Mucosa of descending colon (tissue), 3 donors: ENCODE measurements at places on chromosomes 5 and 9. TPM values are rescaled to one million over a fixed set of nuclear protein-coding genes. Genes with fewer than 3 reads are reported as not detected.

TAF11L5 gene
- total RNA-seq = not detected

CDO1 gene
- 2.0 TPM for total RNA-seq

COL5A1 gene
- total RNA-seq = 62.3 TPM

GRCh38 chr5:133398646-133399101, 213.7 kb downstream of the FSTL4 start:
- DNase-seq = no peak

DNA sequence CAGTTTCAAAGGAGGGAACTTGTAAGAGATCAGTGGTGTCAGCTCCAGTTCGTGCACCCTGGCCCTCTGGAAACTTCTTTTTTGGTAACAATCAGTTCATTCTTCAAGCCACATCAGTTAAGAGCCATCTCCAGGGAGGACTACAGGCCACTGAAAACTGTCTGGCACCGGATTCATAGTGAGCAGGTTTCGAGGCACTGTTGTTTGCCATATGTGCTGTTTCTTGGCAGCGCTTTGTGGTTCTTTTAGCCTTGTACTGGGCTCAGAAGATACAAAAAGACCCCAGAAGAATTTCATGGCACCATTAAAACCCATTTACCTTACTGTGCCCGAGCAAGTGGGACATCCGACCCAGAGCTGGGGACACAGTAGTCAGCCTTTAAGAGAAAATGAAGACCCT, 68.5 kb downstream of the OTULIN start:
- DNase-seq = no peak

GRCh38 chr5:54156577-54156976, 153.8 kb downstream of the ARL15 start:
- no peak for DNase-seq

GPR151 gene
- not detected for total RNA-seq

GRCh38 chr5:157528036-157528632, 47.4 kb downstream of the ADAM19 start:
- no peak for DNase-seq

CD72 gene
- 1.6 TPM for total RNA-seq

- DNase-seq = peak; percentile 16
Measured at GRCh38 chr5:32710550-32711361, at the start of gene NPR3. NPR3 (plus strand) TSS chr5:32711321; CDS start chr5:32711777, 456 bp downstream.

- DNase-seq = no peak
Measured at GRCh38 chr9:84513473-84513872, 156.1 kb upstream of the NTRK2 start.

GBA2 gene
- total RNA-seq = 285 TPM

DNA sequence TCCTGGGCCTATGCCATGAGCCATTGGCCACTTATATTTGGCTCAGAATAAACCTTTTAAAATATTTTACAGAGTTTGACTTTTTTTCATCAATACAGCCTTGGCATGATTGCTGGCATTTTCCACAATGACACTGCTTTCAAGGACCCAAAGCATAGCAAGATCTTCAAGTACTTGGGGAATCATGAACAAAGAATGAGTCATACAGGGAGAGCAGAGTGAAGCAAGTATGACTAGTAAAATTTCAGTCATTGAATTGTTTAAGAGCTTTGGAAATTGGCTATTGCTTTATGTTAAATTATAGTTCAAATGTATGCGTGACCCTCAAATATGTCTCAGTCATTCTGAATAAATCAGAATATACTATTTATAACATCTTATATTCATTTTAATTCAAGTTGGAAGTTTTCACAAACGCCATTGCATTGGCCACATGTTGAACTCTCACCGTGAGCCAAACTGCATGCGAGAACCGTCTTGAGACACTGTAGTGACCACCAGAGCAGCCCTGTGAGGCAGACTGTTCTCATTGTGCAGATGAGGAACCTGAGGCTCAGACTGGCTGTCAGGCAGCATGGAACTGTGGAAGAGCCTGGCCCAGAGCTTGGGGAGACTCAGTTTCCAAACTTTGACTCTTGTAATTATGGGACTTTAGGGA, 52.9 kb downstream of the GDNF start:
- DNase-seq = no peak

ABO gene
- total RNA-seq = 25.6 TPM

CDKN2B gene
- 119 TPM for total RNA-seq

RNF180 gene
- total RNA-seq = 0.96 TPM
